Esophagus squamous epithelium (tissue), 5 donors: ENCODE measurements at places on chromosomes 5 and 9.

DNA sequence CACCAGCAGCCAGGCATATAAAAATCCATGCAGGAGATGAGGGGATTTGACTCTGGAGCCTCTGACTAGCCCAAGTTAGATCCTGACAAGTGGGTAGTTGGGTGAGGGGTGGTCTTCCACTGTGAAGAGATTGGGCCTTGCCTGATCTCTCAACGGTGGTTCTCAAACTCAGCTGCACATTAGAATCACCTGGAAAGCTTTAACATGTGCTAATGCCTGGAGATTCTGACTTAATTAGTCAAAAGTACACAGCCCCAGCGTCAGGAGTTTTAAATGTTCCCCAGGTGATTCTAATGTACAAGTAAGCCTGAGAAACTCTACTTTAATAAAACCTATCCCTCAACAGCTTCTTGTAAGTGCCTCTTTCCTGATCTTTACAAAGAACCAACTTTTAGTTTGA, 57.5 kb downstream of the GCNT4 start:
- DNase-seq, result no peak

GRCh38 chr5:91417219-91417618, 34.1 kb upstream of the ARRDC3 start:
- DNase-seq, result no peak

DNA sequence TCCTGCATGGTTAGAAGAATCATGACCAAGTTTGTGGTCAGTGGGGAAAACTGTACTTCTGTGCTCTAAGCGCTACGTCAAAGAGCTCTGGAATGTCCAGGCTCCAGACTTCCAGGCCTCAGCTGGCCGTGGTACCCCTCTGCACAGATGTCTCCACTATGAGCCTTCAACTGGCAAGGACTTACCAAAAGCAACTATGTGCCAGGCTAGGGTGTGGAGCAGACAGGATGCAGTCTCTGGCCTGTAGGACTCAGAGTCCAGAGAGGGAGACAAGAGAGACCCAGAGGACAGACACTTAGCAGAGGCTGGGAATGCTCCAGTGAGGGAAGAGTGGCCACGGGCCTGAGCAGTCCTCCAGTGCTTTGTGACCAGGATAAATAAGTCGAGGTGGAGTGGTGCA, 31.0 kb upstream of the TCF7 start:
- DNase-seq, result no peak

DNA sequence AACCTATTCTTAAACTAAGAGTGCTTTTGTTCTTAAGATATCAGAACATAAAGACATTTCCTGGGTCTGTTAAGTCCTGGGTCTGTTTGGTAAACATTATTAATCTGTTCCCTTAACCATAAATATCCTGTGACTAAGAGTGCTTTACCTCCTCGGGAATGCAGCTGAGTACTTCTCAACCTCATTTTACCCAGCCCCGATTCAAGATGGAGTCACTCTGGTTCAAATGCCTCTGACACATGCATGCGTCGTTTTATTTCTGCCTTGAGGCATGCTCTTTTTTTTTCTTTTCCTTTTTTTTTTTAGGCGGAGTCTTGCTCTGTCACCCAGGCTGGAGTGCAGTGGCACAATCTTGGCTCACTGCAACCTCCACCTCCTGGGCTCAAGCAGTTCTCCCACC, 39.8 kb upstream of the FBXL17 start:
- DNase-seq, result no peak

GRCh38 chr9:112753725-112754124, 3.2 kb downstream of the SNX30 start:
- no peak for DNase-seq

GRCh38 chr5:122738088-122738487, 36.8 kb upstream of the SNX2 start:
- DNase-seq, result no peak

GRCh38 chr9:136372561-136373299, 739 bp downstream of the CARD9 start:
- no peak for DNase-seq

GRCh38 chr5:95923918-95924544, 37.6 kb downstream of the ELL2 start:
- DNase-seq, result no peak

DNA sequence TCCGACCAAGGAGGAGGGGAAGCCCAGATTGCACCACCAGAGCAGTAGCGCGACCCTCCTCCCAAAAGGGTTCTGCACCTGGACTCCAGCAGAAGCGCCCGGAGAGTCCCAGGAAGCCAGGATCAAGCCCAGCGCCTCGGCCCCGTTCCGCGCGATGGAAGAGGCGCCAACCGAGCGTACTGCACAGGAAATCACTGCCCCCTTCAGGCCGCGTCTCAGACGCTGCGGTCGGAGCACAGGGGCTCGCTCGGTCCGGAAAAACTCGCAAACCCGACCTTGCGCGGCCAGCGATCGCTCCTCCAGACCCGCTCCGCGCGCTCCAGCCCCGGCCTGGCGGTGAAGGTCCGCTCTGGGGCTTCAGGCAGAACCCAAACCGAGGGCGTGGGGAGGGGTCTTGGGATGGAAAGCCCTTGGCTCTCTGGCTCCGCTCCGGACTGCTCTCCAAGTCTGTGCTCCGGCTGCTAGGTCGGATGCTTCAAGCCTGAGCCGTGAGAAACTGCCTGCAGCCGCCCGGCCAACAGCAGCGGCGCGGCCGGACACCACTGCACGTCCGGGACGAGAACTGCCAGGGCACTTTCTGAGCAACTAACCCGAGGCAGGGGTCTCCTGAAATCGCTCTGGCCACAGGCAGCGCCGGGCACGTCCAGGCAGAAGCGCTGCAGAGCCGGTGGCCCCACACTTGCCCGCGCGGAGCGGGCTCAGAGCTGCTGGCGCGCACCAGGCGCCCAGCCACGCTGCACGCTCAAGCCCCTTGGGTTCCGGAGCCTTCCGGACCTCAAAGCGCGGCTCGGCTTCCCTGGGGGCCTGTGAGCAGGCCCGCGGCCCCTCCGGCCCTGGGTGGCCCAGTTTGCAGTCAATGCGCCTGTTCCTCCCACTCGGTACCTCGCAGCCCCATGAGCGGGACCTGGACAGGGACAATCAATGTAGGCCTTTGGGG, 1.3 kb downstream of the GABBR2 start:
- no peak for DNase-seq

- DNase-seq, result no peak
These were observed 89.5 kb downstream of the ADAMTS2 start for GRCh38 chr5:179255527-179256327.

GRCh38 chr5:78803941-78804340, 155.4 kb upstream of the LHFPL2 start:
- DNase-seq, result no peak

GRCh38 chr5:8756498-8757084, 789.3 kb downstream of the SEMA5A start:
- DNase-seq, result no peak

- DNase-seq, result no peak
These were observed 203.9 kb downstream of the FBN2 start for GRCh38 chr5:128334010-128334716.

- no peak for DNase-seq
These were observed 3.9 kb downstream of the ENHO start for GRCh38 chr9:34518896-34519295.

GRCh38 chr5:173329491-173330337, 1.5 kb upstream of the STC2 start:
- DNase-seq, result no peak

- no peak for DNase-seq
These were observed 124.8 kb downstream of the STK32A start for GRCh38 chr5:147359581-147359980.

DNA sequence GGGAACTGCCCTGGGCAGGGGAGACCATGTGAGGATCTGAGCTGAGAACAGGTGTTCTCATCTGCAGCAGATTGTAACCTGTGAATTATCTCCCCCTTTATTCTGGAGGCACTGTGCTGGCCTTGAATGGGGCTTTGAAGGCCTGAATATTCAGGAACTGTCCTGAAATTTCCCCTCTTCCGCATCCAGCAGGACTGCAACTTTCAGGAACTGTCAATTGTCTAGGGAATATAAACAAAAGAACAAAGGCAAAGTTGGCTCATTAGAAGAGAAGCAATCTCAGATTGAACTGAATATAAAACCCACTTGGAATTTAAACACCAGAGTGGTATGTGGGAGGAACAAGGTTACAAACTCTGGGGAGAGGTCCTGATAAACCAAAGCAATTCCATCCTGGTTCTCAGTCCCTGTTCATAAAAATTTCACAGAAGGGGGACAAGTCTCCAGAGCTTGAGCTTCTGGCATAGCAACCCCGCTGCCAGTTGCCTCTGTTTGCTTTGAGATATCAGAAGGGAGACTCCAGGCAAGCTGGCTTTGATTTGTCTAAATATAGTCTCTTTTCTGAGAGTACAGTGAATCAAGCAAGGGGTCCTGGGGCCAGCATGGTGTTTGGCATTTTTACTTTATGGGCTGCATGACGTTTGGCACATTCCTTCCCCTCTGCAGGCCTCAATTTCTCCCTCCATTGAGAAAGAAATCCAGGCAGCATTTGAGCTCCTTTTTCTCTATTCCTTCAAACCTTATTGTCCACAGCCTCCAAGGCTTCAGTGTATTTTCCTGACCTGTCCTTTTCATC, 47.5 kb downstream of the ADRB2 start:
- no peak for DNase-seq

DNA sequence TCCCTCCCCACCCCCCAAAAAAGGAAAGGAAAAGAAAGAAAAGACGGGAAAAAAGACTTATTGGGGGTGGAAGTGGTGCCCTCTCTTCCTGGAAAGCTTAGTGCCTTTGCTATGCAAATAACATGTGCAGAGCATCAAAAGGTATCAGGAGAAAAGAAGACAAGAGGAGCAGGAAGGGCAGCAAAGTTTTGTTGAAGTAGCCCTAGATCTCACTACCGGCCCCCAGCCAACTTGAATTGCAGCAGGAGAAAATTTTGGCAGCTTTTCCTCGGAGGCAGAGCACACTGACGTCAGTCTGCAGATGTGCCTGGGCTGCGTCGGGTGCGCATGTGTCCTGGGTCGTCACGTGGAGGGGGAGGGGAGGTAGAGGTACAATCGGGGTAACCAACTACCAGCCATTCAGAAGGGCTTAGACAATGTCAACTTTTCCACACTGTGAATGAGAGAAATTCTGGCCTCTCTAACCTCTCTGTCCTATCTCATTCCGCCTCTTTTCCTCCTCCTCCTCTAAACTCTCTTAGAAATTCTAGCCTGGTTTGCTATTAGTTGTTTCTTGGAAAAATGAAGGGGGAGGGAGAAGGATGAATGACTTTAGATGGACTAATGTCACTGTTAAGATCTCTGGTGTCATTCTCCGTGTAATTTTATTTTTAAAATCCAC, at the start of gene ADAMTS6:
ADAMTS6 (minus strand) TSS at position 286 of the 661 bp plus-strand sequence. CDS start 8,247 bp downstream, outside the sequence.
- DNase-seq, result peak; percentile 45

GRCh38 chr5:24320643-24321042, 324.1 kb downstream of the CDH10 start:
- DNase-seq, result no peak

GRCh38 chr5:97075649-97076048, 66.8 kb downstream of the LIX1 start:
- DNase-seq, result no peak

GRCh38 chr5:129246088-129246487, 151.5 kb downstream of the ISOC1 start:
- DNase-seq, result no peak

DNA sequence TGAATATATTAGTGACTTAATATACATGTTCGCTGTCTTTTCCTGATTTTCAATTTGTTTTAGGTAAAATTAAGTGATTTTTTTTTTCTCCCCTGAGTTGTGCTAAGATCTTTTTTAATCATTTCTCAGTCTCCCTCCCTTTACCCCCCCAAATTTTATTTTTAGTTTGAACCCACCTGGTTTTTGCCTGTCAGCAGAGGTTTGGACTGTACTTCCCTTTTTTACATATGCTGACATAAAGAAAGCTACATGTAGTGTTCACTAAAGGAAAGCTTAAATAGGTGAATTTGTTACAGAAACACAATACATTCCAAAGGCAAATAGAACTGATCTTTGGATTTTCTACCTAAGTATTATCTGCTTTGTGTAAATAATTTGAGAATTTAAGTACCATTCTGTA, 82.2 kb downstream of the IPO11 start:
- no peak for DNase-seq

GRCh38 chr9:129822898-129823541, 916 bp downstream of the TOR1A start:
- DNase-seq, result no peak

GRCh38 chr9:14188011-14188410, 125.9 kb downstream of the NFIB start:
- no peak for DNase-seq

GRCh38 chr9:120434532-120434931, 145.4 kb downstream of the CDK5RAP2 start:
- no peak for DNase-seq

DNA sequence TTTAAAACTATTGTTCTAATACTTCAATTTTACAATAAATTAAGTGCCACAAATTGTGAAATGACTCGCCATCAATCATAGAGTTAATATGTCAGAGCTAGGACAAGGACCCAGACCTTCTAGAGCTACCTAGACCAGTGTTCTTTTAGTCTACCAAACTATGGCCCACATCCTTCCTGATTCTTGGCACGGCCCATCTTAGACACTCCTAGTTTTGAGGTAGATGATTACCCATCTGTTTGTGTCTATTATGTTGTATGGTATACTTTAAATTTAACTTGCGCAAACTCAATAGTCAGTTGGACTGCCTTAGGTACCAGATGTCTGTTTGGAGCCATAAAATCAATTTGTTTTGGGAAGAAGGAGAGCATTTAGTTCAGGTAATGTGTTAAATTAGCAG, 17.5 kb downstream of the CDC26 start:
- no peak for DNase-seq

DNA sequence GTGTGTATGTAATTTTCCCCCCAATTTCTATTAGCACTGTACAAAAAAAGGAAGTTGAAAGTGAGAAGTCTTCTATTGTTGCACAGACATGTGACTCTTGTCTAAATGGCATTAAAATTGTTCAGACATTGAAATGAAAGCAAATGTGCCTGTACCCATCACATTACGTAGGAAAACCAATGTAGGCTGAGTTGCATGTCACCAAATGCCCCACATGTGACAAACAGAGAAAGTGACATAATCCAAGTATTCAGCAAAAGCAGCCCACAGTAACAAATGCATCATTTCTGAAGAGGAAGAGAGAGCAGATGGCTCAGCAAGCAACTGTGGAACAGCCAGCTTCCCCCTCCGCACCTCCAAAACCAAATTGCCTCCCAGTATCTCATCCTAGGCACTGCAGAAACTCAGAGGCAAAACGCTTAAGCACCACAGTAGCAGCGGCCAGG, 161.5 kb upstream of the NR4A3 start:
- no peak for DNase-seq

GRCh38 chr5:180009581-180009980, 62.0 kb downstream of the RNF130 start:
- DNase-seq, result no peak

DNA sequence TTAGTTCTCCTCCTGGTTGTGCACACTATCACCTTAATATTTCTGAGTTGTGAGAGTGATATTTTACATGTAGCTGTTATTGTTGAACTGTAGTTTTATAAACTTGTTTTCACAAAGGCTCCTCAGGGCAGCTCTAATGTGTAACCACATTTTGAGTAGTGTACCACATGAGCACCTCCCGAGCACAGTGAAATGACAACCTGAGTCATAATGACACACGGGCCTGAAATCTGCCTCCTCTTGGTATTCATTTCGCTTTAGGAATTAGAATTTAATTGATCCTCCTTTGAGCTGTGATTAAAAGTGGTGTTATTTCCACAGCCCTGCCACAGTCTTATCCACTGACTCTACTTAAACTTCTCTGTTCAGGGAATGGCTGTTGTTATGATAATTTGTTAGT, 7.9 kb downstream of the MTRR start:
- no peak for DNase-seq
